Calu3 (cell line): ENCODE measurements at places on chromosomes 7 and 10. TPM values are rescaled to one million over a fixed set of nuclear protein-coding genes. Genes with fewer than 3 reads are reported as not detected.

Gene STMP1
- 23.8 and 25.6 TPM in 2 replicates for total RNA-seq

Gene PLCE1
- total RNA-seq = 1.8 and 3.2 TPM in 2 replicates

Gene COL26A1
- total RNA-seq = not detected in 2 replicates

Gene CALCR
- total RNA-seq = not detected in 2 replicates

Gene NRCAM
- total RNA-seq = 11.1 and 15.0 TPM in 2 replicates

Gene LDB3
- total RNA-seq = not detected in 2 replicates

Gene IQCE
- 94.8 and 96.4 TPM in 2 replicates for total RNA-seq

Gene LIPM
- total RNA-seq = not detected in 2 replicates
